GM12892 (cell line): ENCODE measurements at places on chromosomes 7 and 10.

- no peak for DNase-seq
Observed at GRCh38 chr7:128431221-128431620, 21.4 kb upstream of the IMPDH1 start.

GRCh38 chr7:65910237-65910636 lies 37.4 kb downstream of the VKORC1L1 start:
- no peak for DNase-seq

GRCh38 chr7:108226816-108227299 lies 96.7 kb upstream of the LAMB4 start:
- DNase-seq: no peak

DNA sequence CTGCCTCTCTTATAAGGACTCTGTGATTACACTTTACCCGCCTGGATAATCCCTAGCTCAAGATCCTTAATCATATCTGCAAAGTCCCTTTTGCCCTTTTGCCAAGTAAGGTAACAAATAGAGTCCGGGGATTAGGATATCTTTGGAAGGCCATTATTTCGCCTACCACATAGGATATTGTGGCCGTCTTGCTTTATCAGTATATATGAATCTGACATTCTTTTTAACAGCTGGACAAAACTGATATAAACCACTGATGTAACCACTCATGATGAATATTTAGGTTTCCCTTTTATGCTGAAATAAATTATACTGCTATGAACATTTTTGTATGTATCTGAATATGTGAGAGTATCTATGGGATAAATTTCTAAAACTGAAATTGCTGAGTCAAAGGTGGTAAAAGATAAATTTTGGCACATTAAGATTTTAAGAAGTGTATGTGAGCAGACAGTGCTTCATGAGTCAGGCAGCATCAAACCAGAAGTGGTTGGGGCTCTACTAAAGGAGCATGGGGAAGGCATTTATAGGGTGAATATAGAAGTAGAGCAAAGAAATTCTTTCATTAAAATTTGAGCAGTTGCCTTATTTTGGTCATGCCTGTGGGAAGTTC lies 44.7 kb downstream of the AVL9 start:
- DNase-seq: no peak

DNA sequence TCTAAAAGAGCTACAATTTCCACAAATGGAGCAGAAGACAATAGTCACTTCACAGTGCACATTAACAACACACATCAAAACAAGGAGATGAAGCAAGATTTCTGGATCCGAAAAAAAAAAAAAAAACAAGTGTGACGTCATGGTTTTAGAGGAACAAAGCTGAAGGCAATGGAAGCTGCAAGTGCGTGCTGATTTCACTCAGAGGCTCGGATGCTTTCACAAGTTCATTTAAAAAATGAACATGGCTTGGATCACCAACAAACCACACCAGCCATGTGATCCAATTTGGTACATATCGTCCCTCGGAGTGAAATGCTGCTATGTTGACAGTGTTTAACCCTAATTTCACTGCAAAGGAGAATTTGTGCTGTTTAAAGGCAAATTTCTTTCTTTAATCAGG lies 337.0 kb upstream of the PRKCQ start:
- DNase-seq: no peak

- DNase-seq: peak; percentile 84
Observed at GRCh38 chr7:100887516-100888290, 1.8 kb downstream of the UFSP1 start.

DNA sequence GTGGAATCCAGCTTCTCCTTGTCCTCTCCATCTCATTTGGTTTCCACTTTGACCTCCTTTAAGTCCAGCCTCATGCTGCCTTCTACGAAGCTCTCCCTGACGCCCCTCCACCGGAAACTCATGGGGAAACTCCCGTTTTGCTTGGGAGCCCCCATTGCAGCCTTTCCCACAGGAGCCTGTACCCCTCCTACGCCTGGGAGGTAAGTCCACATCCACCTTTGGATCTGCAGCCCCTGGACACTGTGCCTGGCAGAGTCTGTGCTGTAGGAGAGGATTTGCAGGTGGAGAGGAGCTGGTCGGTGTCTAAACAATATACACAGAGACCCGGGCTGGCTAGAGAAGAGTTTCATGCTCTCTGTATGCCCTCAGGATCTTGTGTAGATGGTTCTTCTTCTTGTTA lies 296.1 kb downstream of the GLRX3 start:
- DNase-seq: no peak

GRCh38 chr7:87448388-87448787 lies 27.1 kb downstream of the ABCB4 start:
- no peak for DNase-seq

GRCh38 chr7:158431941-158432347 lies 155.7 kb downstream of the PTPRN2 start:
- DNase-seq: no peak

- no peak for DNase-seq
Observed at GRCh38 chr10:71401056-71401455, 4.3 kb downstream of the CDH23 start.

DNA sequence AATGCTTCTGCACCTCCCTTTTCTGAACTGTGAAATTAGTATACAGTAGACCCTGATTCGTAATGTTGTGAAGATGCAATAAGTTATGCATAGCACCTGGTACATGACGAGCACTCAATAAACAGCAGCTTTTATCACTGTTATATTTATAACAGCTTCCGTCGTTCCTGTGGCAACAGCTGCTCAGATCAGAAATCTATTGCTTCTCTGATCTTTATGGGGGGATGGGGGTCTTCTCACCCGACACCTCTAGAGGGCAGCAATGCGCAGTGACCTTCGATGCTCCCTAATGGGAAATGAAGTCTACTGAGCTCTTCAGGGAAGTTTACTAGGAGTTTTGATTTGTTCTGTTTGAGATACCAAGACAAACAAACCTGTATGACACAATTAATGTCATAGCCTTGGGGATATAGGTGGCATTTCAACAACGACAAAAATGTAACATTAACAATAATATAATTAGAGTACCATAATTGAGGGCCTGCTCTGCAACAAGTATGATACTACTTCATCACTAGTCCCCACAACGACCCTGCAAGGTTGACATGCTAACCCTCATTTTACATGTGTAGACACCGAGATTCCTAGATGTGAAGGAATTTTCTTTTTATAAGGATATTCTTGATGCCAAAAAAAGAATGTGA lies 289.6 kb downstream of the SFMBT2 start:
- DNase-seq: peak; percentile 22

GRCh38 chr10:83801983-83802382 lies 337.3 kb upstream of the GHITM start:
- DNase-seq: no peak

DNA sequence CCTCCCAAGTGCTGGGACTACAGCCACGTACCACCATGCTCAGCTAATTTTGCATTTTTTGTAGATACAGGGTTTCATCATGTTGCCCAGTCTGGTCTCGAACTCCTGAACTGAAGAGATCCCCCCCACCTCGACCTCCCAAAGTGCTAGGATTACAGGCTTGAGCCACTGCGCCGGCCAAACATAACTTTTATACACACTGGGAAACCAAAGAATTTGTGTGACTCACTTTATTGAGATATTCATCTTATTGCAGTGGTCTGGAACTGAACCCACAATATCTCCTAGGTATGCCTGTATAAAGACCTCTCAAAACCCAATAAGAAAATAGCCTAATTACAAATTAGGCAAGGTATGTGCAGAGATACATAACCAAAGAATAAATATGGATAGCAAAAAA lies 182.6 kb upstream of the FEZF1 start:
- DNase-seq: no peak

GRCh38 chr10:44237364-44238049 lies 147.4 kb downstream of the CXCL12 start:
- DNase-seq: no peak

DNA sequence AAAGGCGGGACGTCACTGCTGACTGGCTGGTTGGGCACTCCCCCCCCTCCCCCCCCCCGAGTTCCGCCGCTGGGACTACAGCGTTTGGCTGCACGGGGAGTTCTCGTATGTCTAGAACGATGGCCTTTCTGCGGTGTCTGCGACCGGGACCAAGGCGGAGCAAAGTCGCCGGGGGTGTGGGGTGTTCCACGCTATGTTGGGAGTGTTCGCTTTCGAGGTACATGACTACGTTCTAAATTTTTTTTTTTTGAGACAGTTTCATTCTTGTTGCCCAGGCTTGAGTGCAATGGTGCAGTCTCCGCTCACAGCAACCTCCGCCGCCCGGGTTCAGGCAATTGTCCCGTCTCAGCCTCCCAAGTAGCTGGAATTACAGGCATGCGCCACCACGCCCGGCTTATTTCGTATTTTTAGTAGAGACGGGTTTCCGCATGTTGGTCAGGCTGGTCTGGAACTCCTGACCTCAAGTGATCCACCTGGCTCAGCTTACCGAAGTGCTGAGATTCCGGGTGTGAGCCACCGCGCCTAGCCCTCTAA lies 573 bp upstream of the IDI1 start:
- no peak for DNase-seq

DNA sequence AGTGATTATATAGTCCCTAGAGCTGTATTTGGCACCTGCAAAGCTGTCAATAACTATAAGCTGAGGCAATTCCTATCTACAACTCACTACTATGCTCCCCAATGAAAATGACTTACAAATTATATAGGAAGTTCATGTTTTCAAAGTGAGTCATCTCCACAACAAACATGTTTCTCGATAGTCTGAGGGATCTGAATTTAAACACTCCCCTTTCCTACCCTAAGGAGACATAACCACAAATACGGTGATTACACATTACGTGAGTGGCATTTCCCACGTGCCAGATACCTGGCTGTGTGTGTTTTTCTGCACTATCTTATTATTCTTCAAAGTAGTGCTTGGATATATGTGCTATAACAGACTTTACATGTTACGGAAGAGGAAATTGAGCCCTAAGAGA lies 122.5 kb upstream of the C1QL3 start:
- DNase-seq: no peak

- no peak for DNase-seq
Observed at GRCh38 chr10:124520558-124521428, 59.2 kb downstream of the LHPP start.

GRCh38 chr7:1914321-1914720 lies 244.2 kb downstream of the ELFN1 start:
- no peak for DNase-seq

GRCh38 chr7:51789489-51789888 lies 472.9 kb upstream of the COBL start:
- DNase-seq: no peak

- DNase-seq: no peak
Observed at GRCh38 chr10:44981172-44982113, 2.8 kb upstream of the DEPP1 start.

DNA sequence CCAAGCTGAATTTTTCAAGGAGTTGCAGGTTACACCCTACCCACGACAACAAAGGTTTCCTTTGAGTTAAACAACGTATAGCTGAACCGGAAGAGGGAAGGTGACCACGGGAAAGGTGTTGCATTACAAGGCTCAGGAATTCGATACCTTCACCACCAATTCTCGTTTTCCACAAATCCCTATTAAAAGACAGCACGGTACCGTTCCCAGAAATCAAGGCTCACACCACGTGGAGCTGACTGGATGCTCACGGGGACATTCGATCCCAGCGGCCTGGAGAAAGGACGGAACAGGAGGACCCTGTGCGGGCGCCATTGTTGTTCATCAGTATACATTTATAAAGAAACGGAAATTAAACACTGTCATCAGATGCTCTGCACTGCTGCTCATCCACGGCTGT lies 56.4 kb downstream of the CTBP2 start:
- DNase-seq: no peak

- no peak for DNase-seq
Observed at GRCh38 chr7:155739538-155740143, 72.6 kb downstream of the SHH start.

GRCh38 chr7:87413029-87413428 lies 62.5 kb downstream of the ABCB4 start:
- DNase-seq: no peak

DNA sequence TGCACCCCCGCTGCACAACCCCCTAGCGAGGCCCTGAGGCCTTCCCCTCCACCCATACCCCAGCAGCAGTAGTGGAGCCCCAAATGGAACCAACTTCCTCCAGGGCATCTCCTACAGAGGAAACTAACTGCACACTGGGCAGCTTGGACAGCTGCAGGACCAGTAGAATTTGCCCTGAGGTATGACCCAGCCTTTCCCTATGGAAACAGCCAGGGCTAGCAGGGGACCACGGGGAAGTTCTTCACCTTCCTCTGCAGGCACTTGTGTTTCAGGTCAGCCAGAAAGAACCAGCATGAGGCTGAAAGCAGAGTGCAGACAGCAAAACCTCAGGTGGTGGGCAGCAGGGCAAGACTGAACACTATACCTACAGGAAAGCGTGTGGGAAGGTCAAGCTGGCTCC lies 5.7 kb upstream of the EEPD1 start:
- no peak for DNase-seq

DNA sequence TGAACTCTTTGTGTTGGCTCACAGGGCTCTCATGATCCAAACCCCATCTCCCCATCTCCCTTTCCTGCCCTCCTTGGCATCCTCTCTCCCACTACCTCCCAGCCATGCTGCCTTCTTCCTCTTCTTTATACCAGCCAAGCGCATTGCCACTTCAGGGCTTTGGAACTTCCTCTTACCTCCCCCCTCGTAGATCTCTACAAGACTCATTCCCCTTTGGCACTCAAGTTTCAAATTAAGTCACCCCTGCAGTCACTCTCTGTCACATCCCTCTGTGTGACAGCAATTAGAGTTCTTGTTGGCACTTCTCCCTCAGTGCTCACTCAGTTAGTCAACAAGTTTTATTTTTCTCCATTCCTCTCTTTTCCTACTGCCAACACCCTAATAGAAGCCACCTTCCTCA lies 20.8 kb upstream of the NRP1 start:
- DNase-seq: no peak

GRCh38 chr10:33967606-33968120 lies 633.2 kb upstream of the NRP1 start:
- no peak for DNase-seq

- no peak for DNase-seq
Observed at GRCh38 chr10:31724296-31724695, 204.3 kb downstream of the ARHGAP12 start.
